ENCODE measurements at places on chromosomes 2 and 18.

- DNase-seq, result peak; percentile 17
Observed at GRCh38 chr18:46712406-46712805, 44.4 kb downstream of the ST8SIA5 start.

- no peak for DNase-seq
Observed at GRCh38 chr2:84938194-84938879, 32.6 kb upstream of the KCMF1 start.

DNA sequence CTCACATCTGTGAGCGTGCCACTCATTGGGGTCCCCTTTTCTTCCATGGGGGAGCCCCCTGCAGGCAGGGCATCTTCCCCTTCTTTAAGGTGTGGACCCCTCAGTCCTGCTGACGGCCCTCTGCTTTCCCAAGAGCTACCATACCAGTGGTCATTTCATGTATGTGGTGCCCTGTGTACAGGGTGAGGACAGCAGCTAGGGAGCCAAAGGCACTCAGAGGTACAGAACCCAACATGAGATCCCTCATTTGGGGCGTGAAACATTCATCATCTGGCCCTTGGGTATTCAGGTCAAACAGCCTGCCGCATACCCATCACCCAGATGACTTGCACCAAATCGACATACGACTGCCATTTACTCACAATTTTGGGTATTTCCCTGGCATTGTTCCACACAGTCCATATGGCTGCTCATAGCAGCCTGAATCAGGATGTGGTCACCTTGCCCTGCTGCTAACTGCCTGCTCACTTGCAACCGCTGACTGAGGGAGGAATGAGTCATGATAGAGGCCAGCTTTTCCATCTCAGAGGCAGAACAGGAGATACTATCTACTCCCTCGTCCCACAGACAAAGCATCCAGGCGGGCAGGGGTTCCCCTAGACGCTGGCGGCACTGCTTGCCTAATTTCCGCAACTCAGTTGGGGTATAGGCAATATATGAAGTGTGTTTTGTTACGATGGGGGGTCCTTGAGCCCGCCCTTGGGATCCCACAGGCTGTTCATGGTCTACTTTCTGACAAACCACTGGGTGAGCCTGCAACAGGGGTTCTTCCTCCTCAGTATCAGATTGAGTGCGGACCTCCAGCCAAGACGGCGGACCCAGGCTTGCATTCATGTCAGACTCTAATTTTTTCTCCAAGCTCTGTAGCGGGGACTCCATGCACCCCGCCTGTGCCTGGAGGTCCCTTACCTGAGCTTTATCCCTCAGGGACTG, 228.6 kb downstream of the SATB2 start:
- no peak for DNase-seq

- no peak for DNase-seq
Observed at GRCh38 chr2:231397011-231397927, 1.8 kb downstream of the B3GNT7 start.

- no peak for DNase-seq
Observed at GRCh38 chr2:23691106-23691470, 235.8 kb downstream of the ATAD2B start.

DNA sequence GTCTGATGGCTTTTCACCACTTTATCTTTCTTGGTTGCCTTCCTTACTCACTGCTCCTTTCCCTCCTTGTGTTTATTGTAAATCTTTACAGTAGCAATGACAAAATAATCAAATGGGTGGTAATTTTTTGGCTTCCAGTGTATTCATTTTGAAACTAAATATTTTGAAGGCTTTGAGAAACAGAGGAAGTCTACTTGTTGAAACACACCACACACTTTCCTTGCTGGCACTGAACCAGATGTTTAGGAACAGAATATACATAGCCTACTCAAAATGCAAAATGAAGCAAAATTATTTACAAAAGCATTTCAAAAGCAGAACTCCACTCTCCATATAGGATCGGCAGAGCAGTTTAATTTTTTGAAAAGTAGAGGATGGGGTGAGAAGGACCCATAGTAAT, 189.8 kb downstream of the LTBP1 start:
- DNase-seq, result no peak

DNA sequence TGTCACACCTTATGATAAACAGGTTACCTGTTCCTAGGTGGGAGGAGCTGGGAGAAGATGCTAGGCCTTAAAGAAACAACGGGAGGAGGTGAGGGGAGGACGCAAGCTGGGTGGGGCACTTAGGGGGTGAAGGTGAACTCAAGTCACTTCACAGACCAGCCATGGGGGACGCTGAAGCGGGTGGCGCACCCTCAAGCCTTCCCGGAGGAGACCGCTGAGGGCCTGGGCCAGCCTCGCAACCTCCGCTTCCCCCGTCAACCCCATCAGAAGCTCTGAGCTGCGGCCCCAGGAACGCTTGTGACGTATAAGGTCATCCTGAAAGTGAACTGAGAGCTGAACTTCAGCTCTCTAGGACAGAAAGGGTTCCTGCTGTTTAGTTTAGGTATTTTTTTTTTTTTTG, 133.5 kb downstream of the MBP start:
- no peak for DNase-seq

DNA sequence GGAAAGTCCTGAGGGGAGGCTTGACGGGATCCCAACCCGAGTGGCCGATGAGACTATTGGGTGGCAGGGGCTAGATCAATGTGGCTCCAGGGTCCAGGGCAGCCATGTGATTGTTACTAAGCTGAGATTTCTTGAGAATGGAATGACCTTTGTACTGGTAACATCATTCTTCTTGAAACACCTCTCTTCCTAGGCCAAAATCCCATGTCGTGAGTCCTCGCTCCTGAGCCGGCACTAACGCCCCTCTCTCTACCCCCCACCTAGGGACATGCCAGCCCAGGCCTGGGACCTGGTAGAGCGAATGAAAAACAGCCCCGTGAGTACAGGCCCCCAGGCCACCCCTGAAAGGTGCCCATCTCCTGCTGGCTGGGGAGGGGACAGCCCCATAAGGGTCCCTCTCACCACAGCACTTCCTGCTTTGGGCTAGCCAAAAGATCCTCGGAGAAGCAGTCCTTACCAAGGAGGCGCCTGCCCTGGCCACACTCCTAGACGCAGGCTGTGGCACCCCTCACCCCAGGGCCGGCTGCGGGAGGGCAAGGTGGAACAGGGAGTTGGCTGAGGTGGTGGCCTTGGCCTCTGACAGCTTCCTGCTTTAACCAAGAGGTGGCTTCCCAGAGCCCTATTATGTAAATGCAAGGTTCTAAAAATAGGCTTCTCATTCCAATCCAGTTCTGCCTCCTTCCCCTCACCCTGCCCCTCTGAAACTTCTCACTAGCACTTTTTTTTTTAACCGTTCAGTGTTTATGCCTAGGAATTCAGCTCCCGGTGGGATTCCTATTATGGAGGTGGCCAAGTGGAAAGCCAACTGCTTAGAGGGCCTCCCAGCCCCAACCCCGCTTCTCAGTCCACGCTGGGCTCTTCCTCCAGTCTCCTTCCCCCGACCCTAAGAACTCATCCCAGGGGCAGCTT, 126.6 kb upstream of the PPP1CB start:
- no peak for DNase-seq

DNA sequence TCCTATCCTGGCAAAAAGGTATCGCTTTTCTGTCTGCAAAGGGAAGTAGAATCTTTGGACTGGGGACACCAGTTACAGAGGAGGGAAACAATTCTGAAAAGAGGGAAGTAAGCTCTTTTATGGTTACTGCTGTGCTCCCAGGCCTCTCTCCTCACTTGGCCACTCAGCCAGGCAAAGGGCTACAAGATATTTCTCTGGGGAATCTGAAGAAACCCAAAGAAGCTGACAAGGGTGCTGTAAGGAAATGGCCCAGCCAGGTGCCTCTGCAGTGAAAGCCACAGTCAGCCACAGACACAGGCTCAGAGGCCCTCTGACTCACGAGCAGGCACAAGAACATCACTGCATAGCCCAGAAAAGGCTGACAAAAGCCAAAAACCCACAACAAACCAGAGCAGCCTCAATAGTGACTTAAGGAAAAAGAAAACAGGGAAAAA, 5.8 kb downstream of the HDLBP start:
- no peak for DNase-seq
